ENCODE measurements at places on chromosomes 5 and 9.

DNA sequence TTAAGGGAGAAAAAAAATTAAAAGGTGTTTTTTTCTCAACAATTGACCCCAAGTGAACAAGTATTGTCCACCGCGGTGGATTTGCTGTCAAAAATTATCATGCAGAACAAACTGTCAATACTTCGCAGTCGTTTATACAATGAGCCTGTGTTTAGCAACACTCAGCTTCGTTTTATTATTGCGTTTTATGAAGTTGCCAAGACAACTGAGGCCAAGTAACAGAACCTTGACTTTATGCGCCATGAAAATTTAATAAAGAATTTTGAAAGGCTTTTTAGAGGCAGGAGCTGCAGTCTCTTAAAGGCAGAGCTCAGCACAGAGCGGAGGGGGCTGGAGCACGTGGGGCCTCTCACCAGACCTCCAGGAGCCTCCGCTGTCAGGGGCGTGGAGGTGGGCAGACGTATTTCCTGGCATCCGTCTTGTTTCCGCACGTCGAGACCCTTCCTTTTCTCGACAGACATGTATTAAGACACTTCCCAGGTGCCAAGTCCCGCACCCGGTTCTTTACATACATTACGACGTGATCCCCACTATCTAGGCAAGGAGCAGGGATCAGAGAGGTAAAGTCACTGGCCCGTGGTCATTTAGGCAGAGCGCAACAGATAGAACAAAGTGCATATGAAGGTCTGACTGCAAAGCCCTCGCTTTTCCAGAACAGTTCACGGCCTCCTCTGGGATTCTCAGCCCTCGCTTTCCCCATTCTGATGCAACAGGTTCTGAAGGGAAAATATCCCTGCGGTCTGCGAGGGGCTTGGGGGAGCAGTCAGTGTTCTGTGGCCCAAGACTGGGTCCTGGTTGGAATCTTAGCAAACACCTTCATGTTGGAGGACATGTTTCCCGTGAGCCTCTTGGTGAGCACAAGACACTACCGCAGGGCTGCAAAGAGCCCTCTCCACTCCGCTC is 164.4 kb downstream of the DAB2IP start:
- no peak for DNase-seq

DNA sequence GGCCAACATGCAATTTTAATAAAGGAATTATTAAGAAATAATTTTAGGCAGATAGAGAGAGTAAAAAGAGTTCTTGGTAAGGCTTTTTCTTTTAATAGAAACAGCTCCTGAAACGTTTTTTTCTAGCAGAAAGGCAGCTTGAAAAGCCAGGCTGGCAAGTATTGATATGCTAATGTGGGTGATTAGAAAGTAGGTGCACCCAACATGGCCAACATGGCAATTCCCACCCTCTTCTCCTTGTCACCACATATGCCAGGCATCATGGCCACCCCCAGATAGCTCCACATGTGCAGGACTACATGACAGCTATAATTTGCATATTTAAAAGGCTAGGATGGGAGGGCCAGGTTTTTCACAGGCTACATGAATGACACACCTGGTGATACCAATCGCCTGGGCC is 615.2 kb downstream of the PTPRD start:
- no peak for DNase-seq

DNA sequence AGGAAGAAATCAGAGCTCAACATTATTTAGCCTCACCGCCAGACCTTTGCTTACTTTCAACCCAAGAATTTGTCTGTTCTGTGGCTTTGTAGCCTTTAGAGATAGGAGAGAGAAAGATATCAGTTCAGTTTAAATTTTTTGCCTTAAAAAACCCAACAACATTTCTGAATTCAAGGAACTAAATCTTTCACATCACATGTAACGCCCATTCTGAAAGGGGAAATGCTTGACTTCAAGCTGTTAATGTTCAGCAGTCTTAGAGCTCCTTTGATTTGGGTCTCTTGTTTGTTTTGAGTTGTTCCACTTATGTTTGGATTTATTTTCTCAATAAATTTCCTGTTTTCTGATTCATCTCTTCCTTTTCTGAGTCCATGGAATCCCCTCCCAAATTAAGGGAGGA is 294.5 kb downstream of the ARHGAP26 start:
- no peak for DNase-seq

GRCh38 chr5:121285801-121286521 is 565.7 kb upstream of the FTMT start:
- DNase-seq = no peak

DNA sequence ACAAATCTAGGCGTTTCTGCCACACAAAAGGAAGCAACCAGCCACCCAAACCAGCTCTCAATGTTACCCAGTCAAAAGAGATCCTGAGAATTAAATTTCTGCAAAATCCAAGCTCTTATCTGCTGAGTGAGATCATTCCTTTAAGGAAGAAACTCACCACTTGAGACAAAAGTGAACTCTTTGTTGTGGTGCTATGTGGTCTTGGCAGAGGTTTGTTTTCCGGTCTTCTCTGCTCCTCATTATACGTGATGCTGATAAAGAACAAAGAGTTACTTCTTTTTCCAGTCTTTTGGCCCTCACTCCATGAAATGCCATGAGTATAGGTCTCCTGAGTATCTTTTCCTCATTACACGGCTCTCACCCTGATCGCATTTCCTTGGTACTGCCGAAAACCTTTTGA is 82.1 kb downstream of the PRKACG start:
- no peak for DNase-seq

DNA sequence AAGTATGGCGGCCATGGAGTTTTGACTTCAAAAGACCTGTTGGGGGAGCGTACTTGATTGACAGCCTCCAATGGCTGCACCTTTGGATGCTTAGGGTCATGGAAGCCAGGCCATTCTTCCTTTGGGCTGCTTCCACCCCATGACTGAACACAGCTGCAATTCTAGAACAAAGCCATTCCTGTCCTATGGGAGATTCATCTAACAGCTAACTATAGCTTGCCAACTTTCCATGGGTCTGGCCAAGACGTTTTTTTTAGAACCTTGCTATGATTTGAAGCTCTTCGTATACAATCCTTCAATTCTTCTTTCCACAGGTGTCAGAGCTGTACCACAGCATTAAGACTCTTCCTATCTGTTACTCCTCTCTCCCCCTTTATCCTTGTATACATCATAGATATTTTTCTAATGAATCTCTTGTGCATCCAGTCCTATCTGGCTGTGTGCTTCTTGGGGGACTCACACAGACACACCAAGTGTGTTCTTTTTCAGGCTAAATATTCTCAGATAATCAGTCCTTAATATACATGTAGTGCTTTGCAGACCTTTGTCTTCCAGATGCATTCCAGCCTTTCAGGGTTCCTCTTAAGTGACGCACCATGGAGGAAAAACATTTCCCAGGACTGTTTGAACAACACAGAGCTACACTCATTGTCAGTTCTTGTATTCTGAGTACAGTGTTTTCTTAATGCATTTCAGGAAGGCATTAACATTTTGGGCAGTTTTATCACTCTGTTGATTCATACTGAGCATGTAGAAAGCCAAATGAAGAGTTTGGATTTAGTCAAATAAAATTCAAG is 198.9 kb downstream of the TAF11L14 start:
- no peak for DNase-seq

DNA sequence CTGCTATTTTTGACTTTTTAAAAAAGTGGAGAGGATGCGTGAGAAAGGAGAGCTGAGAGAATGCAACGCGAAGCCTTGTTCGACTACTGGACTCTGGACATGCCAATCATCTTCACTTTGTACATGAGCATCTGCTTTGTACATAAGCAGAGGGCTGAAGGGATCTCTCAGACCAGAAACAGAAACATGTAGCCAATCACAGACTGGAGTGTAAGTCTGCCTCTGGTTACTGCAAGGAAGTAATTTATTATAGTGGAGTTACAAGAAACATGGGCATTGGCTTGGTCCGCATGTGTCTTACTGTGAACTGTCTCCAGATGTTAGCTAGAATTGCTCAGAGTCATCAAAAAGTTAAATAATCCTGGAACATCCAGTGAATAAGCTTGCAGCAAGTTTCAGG is 190.0 kb upstream of the GRAMD2B start:
- DNase-seq = no peak

DNA sequence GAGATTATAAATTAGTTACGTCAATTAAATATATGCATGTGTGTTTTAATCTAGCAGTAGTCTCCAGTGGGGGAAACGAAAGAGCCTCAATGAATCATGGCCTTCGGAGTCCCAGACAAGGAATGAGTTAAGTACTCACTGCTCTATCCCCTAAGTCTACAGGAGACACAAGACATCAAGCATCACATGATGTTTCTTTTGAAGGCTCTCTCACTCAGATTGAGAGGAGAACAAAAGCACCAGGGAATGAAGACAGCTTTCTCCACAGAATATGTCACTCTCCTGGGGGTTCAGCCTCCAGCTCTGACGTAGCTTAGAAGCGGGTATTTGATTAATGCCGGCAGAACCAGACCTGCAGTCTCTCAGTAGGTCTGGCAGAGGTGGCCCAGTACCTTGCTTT is 381.4 kb downstream of the ACTL7B start:
- DNase-seq = no peak

- no peak for DNase-seq
Observed at GRCh38 chr5:126954981-126955380, 75.4 kb downstream of the MARCHF3 start.

GRCh38 chr9:73896061-73896460 is 601.1 kb upstream of the RORB start:
- no peak for DNase-seq

DNA sequence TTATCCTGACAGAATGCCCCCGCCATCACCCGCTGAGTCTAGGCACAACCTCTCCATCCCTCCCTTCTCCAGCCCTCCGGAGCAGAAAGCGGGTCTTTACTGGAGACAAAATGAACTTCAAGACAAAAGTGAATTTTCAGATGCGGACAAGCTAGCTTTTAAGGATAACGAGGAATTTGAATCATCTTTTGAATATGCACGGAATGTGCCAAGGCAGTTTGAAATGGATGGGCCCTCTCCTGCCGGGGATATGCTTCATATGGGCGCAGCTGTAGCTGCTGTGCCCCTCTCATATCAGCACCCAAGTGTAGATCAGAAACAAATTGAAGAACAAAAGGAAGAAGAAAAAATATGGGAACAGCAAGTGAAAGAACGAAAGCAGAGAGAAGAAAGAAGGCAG is 37.5 kb downstream of the CPLANE1 start:
- no peak for DNase-seq

DNA sequence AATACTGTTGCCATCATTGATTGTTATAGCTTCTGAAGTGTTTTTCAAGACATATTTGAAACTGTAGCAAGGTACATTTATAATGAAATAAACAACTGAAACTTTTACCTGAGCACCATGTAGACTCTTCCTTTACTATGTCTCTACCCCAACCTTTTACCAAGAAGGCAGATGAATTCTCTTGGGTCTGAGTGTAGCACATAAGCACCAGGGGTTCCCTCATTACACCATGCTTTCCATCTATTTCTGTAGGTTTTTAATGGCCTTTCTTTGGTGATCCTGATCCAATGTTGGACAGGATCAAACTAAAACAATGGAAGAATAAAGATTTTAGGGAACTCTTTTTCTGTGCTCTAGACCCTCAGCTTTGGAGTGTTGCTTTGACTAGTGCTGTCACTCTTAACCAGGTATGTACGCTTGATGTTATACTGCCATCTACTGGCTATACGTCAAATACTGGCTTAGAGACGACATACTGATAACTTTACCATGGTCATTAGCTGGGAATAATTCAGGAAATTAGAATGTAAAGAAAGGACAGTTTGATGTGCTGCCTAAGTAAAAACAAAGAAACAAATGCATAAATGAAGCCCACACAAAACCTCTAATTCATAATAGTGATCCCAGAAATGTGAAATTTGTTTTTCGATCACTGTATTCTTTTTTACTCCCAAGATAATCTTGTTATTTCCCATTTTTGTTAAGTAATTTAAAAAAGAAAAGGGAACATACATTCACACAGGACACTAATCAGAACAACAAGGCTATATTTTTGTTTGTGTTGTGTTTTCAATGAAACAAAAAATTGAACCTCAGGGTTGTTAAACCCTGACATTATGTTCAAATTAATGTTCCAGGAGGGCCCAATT is 30.7 kb downstream of the IFNW1 start:
- DNase-seq = no peak

DNA sequence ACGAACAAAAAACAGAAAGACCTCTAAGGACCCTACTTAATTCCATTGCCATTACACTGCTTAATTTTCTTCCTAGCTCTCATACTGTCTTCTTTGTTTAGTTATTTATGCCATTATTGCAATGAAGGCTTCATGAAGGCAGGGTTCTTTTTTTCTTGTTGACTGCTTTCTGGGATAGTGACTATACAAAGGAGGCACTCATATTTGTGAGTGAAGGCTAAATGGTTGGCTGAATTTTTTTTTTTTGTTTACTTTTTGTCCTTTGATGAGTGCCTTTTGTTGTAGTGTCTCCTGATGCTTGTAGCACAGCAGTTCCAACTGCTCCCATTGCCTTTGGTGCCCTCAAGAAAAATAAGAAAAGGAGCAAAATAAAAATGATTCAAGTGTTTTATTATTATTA is 17.8 kb downstream of the CTNNA1 start:
- no peak for DNase-seq

All from stimulated activated CD4-positive, alpha-beta T cell treated with anti-CD3 and anti-CD28 coated beads, Interleukin-4, amount 100 ng/mL, for 48 hours (primary cell).